Body of pancreas (tissue), 4 donors: ENCODE measurements at places on chromosomes 11 and 22. TPM values are rescaled to one million over a fixed set of nuclear protein-coding genes. Genes with fewer than 3 reads are reported as not detected.

OR51I1 gene
- total RNA-seq, result not detected

GRCh38 chr11:39589391-39589790 is 1870.1 kb downstream of the LRRC4C start:
- DNase-seq, result no peak

DNA sequence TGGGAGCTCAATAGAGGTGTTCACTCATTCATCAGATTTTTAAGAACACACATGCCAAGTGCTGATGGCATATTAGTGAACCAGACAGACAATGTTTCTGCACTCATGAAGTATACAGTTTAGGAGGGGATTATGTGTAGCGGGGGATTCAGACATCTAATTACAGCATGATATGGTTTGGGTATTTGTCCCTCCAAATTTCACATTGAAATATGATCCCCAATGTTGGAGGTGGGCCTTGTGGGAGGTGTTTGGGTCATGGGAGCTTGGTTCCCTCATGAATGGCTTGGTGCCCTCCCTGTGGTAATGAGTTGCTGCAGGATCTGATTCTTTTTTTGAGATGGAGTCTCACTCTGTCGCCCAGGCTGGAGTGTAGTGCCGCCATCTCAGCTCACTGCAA is 8.9 kb upstream of the RAB3IL1 start:
- DNase-seq, result no peak

GRCh38 chr11:7072401-7073028 is 16.3 kb upstream of the RBMXL2 start:
- no peak for DNase-seq

DNA sequence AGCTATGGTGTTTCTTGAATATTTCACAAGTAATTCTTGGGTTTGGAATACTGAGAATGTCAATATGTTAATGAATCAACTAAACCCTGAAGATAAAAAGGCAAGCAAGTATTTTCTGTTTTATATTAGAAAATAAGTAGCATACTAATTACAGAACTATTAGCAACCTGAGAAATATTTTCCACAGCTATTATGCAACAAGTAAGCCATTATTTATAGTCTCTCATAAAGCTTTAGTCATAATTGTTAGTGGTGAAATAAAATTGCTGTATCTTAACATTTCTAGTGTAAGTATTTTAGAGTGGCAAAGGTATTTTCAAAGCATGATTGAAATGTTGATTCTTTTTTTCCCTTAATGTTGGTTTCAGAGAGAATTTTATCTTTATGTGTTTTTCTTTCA is 53.3 kb downstream of the FAR1 start:
- no peak for DNase-seq

DNA sequence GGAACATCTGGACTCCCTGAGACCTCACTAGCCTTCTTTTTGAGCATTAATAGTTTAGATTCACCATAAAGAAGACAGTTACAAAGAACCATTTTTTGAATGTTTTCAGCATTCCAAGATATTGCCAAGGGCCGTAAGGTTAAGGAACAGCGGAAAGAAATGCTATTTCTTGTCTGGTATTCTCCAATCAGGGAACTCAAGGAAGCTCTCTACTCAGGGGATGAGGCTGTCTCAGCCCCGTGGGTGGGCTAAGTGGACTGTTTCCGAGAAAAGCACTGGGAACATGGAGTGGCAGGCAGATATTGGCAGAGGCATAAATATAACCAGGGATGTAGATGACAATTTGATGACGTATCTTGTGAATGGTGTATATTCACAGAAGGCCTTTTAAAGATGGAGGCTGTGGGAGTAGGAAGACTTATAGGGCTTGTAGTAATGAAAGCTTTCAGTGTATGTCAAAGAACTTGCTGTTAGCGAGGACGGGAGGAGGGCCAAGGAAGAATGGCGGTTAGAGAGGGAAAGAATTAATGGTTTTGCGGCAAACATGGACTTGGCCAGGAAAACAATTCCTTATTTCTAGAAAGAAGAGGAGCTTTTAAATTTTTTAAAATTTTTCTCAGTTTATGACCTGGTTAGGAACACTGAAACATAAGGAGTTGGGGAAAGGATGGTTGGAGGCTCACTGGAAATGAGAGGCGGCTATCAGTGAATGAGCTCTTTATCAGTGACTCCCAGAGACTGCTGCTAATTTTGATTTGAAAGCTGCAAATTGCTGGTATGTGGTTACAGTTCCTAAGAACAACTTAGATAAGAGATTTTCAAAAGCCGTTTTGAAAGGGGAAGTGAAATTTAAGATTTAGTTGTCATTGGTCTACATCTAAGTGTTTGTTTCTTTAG is 64.6 kb downstream of the ST3GAL4 start:
- no peak for DNase-seq
